Fibroblast of villous mesenchyme (primary cell): ENCODE measurements at places on chromosomes 3 and 15. TPM values are rescaled to one million over a fixed set of nuclear protein-coding genes. Genes with fewer than 3 reads are reported as not detected.
A peak's percentile ranks its signal among the peaks of the same experiment; 100 is the strongest.

- DNase-seq, result no peak
These were observed 47.5 kb downstream of the PTH1R start for GRCh38 chr3:46924921-46925584.

GRCh38 chr3:144652573-144652972, 681.0 kb downstream of the DIPK2A start:
- peak; percentile 72 for DNase-seq

DNA sequence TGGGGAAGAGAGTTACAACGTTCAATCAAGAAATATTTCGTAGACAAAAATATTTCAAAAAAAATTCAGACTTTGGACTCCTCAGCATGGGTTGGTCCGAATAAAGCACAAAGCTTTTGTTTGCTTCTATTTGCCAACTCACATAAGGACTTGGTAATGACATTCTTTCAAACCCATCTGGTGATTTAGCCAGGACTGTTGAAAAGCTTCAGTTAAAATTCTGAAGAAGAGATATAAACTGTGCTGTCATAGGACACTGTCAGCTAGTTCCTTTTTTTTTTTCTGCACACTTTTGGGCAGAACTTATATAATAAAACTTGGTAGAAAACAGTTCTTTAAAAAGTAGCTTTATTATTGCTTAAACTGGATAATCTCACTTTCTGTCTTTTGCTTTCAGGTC, 660.8 kb upstream of the SGO1 start:
- no peak for DNase-seq

GRCh38 chr3:141708367-141708766, 29.7 kb upstream of the RNF7 start:
- DNase-seq, result no peak

DNA sequence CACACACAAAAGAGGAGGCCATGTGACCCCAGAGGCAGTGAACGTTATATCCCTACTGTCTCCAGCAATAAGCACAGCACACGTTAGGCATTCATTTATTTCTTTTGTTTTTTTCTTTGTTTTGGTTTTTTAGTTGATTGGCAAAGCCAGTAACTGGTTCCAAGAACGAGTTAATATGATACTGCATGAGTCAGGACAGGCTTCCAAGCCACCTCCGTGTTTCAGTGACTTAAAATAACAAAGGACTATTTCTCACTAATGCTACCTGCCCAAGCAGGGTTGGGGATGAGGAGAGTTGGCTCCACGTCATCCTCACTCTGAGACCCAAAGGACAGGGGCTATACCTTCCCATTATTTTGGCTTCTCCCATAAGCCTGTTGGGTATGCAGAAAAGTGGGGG, 130.5 kb downstream of the ST8SIA2 start:
- DNase-seq, result no peak

DNA sequence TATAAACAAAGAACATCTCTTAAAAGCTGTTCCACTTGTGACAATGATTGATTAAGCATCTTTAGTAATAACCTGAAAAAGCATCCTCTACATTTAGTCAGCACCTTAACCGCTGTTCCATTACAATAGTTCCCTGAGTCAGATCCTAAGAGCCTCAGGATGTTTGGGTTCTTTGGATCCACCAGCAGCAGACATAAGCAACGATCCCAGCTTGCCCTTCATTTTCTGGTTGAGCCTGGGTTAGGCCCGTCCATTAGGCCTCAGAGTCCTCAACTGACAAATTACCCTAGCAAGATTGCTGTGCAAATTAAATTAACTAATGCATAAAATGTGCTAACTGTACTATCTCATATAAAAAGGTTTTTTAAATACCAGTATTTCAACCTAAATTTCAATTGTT, 42.3 kb upstream of the ROBO1 start:
- DNase-seq, result no peak

- peak; percentile 68 for DNase-seq
These were observed 157.3 kb downstream of the ADAMTS9 start for GRCh38 chr3:64530434-64531049.

DNA sequence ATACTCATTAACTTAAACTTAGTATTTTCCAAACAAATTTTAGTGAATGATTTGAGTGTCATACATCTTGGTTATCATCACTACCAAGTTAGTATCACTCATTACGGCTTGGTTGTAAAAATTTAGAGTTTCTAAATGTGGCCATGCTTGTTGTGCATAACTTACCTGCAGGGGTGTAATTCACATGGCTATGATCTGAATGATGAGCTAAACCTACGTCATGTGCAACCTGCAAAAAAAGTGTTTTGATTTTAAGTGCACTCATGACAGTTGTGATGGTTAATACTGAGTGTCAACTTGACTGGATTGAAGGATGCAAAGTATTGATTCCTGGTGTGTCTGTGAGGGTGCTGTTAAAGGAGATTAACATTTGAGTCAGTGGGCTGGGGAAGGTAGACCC, 17.6 kb upstream of the CLDN16 start:
- DNase-seq, result no peak

- no peak for DNase-seq
These were observed 175.2 kb downstream of the ALDH1A2 start for GRCh38 chr15:57890351-57890750.

DNA sequence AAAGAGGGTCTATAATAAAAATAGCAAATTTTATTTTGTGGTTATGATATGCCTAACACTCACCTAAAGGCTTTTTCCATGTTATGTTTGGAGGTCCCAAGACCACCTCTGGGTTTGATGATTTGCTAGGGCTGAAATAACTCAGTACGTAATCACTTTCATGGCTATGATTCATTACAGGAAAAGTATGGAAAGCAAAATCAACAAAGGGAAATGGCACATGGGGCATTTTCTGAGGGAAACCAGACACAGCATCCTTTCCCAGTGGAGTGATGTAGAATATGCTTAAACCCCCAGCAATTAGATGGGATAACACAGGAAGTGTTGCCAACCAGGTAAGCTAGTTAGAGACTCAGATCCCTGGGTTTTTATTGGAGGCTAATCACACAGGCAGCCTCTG, 701.6 kb upstream of the CBLB start:
- DNase-seq, result no peak

DNA sequence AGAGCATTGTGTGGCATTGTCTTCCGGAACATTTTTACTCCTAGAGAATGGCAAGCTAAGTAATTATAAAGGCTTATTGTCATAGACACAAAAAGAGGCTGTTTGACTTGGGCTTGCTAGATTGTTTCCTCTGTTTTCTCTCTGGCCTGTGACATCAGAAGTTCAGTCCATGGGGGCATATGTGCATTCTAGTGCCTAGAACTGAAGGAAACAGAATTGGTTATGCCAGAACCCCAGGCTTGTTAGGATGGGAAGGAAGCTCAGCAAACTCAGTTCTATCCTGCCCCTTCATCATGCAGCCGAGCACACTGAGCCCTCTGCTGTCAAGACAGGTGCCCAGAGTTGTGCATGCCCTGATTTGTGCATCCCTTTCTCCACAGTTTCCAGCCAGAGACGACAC, 131.3 kb downstream of the PDE8A start:
- no peak for DNase-seq

Gene GPR87
- 0.43 TPM in 1 of 2 replicates, not detected in the other for total RNA-seq

Gene USP19
- total RNA-seq, result 30.3 and 36.3 TPM in 2 replicates

Gene IL17RB
- total RNA-seq, result 0.32 and 0.43 TPM in 2 replicates

Gene SYNM
- total RNA-seq, result 5.6 and 8.4 TPM in 2 replicates

Gene RHCG
- total RNA-seq, result not detected in 2 replicates

Gene CFAP161
- 0.64 and 0.86 TPM in 2 replicates for total RNA-seq

Gene GOLGA8M
- total RNA-seq, result under 0.01 and 1.3 TPM in 2 replicates
